NCI-H2081 (cell line): ENCODE measurements at places on chromosomes 13 and 19.

DNA sequence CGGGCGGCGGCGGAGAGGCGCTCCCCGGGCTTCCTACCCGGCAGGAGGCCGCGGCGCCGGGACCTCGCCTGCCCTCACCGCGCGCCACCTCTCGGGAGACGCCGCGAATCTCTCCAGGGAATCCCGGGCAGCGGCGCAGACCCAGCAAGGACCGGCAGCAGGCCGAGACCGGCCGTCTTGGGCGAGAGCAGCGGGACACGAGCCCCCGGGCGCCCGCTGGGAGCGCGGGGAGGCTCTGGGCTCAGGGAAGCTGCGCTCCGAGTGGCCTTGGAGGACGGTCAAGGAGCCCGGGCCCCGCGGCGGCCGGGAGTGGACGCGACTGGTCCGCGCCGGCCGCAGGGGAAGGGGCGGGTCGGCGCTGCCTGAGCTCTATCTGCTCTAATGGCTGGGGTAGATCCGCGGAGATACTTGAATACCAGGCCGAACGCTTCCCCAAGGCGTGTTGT is 14.7 kb downstream of the CDX2 start:
- DNase-seq: no peak

- no peak for DNase-seq
These were observed 17.2 kb downstream of the FXYD5 start for GRCh38 chr19:35171730-35172129.

DNA sequence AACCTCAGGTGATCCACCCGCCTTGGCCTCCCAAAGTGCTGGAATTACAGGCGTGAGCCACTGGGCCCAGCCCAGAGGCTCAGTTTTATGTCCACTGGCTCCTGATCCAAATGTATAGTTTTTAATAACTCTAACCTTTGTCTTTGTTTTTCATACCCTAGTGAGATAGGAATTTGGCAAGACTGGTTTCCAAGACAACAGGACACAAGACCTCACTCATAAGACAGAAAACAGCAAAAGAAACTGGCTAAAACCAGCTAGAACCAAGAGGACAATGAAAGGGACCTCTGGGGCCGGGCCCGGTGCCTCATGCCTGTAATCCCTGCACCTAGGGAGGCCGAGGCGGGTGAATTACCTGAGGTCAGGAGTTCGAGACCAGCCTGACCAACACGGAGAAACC is 27.6 kb downstream of the CPT1C start:
- DNase-seq: no peak

DNA sequence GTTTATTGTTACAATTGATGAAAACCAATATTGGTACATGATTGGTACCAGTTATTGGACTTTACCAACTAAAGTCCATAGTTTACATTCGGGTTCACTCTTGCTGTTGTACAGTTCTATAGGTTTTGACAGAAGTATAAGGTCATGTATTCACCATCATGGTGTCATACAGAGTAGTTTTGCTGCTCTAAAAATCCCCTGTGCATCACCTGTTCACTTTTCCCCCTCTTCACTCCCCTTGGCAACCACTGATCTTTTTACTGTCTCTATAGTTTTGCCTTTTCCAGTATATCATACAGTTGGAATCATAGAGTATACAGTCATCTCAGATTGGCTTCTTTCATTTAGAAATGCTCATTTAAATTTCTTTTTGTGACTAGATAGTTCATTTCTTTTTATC is 51.2 kb upstream of the MED4 start:
- no peak for DNase-seq

DNA sequence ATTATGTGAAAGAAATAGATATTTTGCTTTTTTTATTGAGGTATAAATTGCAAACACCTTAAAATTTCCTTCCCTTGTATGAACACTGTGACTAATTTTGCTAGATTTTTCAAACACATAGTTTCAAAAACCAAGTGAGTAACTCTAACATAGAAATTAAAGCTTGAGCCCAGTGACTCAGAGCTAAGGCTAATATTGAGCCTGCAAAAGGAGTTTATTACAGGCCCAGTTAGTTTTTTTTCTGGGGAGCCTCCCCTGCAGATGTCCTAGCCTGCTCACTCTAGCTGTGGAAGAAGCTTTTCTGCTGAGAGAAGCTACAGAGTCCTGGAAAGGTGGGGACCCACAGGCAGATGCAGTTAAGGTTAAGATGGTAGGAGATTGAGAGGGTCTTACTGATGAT is 3.4 kb downstream of the ZNF430 start:
- no peak for DNase-seq

DNA sequence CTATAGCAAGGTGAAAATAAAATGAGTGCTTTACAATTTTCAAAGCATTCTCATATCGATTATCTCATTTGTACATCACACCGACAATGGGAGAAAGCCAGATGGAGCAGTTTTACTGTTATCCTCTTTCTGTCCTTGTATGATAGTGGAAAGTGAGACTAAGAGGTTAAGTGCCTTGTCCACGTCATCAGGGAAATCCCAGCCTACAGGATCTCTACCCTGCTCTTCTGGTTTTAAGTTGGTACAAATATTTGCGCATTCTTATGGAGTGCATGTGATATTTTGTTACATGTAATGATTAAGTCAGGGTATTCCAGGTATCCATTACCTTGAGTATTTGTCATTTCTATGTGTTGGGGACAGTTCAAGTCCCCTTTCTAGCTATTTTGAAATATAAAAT is 12.4 kb upstream of the ENOX1 start:
- no peak for DNase-seq

DNA sequence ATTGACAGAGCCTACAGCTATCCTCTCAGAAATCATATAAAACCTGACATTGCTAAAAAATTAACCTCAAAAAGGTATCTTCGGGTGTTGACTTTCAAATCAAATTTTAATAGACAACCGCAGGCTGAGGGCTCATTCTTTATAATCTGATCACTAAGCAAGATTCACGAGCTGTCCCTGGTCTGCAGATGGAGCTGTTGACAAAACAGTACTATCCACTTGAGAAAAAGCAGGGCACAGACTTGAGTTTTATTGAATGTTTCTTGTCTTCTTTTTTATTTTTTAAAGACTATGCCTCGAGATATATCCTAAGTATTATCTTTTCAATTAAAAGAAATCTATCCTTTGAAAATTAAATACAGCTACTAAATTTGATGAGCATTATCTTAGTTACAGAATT is 540.5 kb downstream of the PCDH9 start:
- peak; percentile 54 for DNase-seq

DNA sequence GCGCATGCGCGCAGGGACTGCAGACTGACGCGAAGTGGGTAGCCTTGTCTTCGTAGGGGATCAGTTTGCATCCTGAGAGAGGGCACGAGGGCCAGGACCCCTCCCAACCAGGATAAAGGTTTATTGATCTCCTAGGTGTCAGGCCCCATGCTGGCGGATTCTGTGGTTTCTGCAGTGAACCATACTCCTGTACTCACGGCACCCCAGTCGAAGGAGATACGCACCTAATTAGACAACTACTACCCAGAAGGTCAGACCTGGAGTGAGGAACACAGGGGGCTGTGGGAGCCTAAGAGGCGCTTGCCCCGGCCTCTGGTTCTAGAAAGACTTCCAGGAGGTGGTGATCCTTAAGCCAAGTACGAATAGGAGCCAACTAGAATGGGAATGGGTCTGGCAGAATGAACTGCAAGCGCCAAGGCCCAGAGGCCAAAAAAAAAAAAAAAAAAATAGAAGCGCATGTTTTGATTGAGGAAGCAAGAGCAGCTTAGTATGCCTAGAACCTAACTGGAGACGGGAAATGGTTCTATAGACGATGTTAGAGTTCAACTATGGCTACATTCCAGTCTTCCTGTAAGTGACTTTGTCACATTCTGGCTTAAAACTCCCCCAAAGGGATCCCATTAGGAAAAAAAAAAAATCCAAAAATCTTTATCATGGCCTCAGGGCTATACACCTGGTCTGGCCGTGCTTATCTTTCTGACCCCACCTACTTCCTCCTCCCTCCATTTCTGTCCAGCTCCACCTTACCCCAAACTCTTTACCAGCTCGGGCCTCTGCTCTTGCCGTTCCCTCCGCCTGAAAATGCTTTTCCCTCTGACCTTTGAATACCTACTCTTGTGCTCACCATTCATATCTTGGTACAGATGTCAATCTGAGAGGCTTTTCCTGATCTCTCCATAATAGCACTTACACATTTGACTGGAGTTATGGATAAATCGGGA is 902 bp upstream of the ZNF428 start:
- DNase-seq: no peak

GRCh38 chr13:61531383-61532065 is 115.9 kb upstream of the PCDH20 start:
- no peak for DNase-seq

DNA sequence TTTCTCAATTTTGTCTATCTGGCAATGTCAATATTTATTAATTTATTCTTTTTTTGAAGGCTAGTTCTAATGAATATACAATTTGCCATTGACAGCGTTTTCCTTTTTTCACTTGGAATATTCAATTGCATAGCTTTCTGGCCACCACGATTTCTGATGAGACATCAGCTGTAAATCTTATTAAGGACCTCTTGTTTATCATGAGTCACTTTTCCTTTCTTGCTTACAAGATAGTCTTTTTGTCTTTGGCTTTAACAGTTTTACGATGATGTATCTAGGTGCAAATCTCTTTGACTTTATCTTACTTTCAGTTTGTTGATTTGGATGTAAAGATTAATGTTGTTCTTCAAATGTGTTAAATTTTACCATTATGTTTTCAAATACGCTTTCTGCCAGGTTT is 991.6 kb upstream of the SLC10A2 start:
- DNase-seq: no peak

DNA sequence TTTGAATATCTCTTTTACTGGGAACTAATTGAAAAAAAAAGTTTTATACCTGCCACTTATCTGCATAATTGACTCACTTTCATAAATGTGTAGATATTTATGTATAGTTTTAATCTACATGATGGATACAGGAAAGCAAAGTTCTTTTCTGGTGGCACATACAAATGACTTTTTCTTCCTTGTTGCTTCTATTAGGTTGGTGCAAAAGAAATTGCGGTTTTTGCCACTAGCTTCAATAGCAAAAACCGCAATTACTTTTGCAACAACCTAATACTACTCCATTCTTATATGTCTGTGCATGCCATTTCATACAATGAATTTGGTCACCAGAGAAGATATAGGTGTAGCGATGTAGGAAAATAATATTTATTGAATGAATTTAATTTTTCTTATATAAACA is 344.5 kb upstream of the PCDH20 start:
- no peak for DNase-seq

DNA sequence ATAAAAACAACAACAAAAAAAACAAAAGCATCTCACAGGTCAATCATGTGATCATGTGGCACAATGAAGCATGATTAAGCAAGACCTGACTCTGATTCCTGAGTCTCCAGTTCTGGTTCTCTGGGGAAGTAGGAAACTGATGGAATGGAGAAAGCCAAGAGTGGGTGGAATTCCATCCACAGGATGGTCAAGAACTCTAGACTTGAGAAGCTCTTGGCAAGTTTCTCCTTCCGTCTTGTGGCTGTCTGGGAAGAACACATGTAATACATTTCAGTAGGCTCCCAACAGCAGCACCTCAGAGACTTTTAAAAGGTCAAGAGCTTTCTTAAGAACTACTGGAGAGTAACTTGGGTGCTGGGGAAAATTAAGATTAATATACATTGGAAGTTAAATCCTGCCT is 78.6 kb upstream of the TSHZ3 start:
- DNase-seq: no peak

DNA sequence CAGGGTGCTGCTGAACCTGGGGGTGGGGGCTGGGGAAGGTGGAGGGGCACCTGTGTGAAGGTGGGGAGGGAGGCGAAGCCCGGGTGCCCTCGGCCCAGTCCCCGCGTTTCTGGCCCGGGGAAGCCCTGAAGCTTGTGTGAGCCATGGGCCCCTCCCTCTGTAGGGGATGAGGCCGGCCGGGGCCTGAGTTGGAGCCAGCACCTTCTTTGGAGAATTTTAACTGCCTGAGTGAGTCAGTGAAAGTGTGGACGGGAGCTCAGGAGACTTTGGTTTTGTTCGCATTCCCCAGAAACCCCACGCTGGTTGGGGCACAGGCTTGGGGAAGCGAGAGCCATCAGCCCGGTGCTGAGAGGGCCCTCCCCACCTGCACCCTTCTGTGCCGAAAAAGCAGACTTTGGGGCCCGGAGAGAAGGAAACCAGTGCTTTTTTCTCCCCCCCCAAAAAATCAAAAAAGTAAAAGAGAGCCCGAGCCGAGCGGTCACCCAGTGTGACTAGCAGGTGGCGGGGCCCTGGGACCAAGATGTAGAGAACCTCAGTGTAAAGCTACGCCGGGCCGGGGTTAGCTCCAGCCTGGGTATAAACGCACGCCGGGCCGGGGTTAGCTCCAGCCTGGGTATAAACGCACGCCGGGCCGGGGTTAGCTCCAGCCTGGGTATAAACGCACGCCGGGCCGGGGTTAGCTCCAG is 45.1 kb downstream of the TMEM255B start:
- no peak for DNase-seq

- no peak for DNase-seq
These were observed 21.7 kb downstream of the LILRB4 start for GRCh38 chr19:54684527-54684926.

DNA sequence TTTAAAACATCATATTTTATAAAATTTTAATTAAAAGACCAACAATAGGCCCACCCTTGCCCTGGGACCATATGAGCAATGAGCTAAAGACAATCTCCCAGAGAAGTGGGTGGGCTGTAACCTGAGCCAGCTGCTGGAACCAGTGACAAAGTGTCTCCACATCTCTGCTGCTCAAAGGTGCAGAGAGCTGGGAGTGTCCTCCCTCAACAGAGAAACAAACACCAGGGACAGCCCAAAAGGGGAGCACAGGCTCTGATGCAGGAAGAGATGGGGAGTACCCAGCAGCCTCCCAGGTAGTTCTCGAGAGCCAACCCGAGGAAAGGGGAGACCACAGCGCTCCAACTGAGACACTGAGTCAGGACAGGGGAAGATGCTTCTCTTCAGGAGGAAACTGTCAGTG is 39.1 kb downstream of the DOCK9 start:
- DNase-seq: no peak

DNA sequence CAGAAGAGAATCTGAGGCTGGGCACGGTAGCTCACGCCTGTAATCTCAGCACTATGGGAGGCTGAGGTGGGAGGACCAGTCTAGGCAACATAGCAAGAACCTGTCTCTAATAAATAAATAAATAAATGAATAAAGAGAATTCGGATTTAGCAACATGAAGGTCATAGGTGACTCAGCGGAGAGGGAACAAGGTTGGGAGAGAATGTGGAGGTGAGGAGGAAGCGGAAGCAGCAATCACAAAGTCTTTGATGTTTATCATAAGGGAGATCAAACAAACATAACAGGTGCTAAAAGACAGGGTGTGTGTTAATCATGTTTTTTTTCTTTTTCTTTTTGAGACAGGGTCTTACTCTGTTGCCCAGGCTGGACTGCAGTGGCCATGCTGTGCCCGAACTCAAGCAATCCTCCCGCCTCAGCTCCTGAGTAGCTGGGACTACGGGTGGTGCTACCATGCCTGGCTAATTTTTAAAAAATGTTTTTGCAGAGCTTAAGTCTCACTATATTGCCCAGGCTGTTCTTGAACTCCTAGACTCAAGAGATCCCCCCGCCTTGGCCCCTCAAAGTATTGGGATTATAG is 16.3 kb downstream of the PBX4 start:
- DNase-seq: no peak

DNA sequence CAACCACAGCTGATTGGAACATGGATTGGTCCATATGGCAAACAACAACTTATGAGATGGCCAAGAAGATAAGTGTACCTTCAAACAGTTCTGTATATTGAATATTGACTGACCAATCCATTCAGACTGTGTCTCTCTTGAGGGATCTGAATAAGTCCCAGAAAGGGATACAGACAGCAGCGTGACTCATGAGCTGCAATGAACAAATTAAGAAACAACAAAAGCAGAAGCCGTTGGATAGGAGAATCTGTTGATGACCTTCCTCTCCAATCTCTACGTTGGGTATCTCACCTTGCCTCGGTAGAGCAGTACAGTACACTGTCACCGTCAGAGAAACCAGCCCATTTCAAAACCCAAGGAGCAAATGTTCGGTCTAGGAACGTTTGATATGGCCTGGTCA is 21.3 kb downstream of the MBD3L2B start:
- no peak for DNase-seq
